ENCODE measurements at places on chromosomes 12 and 14.

GRCh38 chr14:78605025-78605762 is 435.0 kb downstream of the NRXN3 start:
- no peak for DNase-seq

GRCh38 chr14:92846162-92846897 is 52.2 kb downstream of the GOLGA5 start:
- DNase-seq = no peak

- DNase-seq = no peak
Observed at GRCh38 chr14:33062476-33062875, 123.8 kb downstream of the NPAS3 start.

DNA sequence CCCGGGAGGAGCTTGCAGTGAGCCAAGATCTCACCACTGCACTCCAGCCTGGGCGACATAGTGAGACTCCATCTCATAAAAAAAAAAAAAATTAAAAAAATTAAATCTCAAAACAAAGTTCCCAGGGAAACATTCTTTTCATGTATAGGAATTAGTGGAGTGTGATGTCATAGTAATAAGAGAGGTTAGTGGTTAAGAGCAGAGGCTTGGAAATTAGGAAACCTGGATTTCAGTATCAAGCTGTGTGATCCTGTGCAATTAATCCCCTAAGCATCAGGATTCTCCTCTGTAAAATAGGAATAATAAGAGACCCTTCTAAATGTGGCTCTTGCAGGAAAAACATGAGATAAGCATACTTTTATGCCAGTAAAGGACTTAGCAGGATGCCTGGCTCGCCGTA is 3.1 kb upstream of the TXNRD1 start:
- no peak for DNase-seq

GRCh38 chr12:26728205-26729050 is 104.6 kb downstream of the ITPR2 start:
- DNase-seq = no peak

DNA sequence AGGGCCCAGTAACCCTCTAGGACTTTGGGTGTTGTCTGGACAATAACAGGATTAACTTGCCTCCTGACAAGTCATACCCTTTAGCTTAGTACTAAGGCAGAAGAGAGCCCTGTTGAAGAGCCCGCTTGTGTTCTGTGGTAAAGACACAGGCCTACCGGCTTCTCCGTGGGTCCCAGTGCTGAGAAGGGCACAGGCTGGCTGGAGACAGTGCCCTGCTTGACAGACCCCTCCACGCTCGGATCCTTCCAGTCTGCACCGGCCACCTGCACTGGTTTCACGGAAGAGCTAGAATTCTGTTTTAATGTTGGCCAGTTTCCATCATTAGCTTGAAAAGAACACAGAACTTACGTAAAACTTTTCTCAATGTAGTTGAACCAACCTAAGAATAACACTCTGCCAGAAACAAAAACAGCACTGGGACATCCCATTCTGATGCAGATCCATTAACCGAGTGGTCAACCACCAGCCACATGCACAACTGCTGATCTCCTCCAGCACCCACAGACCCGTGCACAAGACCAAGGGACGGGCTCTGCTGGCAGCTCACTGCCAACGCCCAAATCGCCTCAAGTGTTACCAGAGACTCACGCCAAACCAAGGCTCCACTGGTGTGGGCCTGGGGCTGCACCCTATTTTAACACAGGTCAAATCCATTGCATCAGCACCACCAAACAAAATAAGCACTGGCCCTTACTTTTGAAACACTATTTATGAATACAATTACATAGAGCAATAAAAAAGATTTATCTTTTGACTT is 27.1 kb downstream of the ZFYVE21 start:
- DNase-seq = no peak

GRCh38 chr12:110171636-110172035 is 47.5 kb downstream of the IFT81 start:
- DNase-seq = no peak

DNA sequence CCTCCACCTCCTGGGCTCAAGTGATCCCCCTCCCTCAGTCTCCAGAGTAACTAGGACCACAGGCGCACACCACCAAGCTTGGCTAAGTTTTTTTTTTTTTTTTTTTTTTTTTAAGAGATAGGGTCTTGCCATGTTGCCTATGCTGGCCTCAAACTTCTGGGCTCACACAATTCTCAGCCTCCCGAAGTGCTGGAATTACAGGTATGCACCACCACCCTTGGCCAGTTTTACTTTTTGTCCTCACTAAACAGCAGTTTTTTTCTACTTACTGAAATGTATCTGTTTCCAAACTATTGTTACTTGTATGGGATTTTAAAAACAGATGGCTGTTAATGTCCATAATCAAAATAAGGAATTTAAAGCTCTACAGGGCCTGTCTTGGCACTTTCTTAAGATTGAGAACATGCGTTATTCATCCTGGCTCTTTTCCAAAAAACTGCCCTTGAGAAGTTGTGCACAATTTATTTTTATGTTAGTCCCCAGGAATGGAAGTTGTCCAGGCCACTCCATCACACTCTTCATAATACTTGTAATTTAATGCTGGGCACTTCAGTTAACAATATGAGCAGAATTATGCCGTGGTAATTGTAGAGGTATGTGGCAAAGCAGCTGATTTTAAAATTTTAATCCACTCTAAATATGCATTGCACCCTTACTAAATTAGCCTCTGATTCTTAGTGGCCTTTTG is 51.9 kb upstream of the REP15 start:
- DNase-seq = no peak

DNA sequence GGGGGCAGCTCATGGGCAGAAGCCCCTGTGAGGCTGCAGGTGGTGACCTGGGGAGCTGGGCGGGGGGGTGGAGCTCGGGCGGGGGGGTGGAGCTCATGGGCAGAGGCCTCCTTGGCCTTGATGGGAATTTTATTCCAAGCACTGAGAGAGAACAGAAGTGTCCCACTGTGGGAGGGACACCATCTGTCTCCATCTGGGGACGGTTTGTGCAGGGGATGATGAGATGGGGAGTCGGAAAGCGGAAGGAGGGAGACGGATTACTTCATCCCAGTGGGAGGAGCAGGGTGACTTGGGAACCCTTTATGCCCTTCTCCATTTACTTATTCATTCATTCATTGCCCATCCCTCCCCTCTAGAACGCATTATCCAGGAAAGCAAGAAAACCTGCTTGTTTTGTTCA is 304.7 kb downstream of the ADGRD1 start:
- no peak for DNase-seq

- DNase-seq = no peak
Observed at GRCh38 chr14:78022059-78022458, 148.1 kb upstream of the NRXN3 start.

DNA sequence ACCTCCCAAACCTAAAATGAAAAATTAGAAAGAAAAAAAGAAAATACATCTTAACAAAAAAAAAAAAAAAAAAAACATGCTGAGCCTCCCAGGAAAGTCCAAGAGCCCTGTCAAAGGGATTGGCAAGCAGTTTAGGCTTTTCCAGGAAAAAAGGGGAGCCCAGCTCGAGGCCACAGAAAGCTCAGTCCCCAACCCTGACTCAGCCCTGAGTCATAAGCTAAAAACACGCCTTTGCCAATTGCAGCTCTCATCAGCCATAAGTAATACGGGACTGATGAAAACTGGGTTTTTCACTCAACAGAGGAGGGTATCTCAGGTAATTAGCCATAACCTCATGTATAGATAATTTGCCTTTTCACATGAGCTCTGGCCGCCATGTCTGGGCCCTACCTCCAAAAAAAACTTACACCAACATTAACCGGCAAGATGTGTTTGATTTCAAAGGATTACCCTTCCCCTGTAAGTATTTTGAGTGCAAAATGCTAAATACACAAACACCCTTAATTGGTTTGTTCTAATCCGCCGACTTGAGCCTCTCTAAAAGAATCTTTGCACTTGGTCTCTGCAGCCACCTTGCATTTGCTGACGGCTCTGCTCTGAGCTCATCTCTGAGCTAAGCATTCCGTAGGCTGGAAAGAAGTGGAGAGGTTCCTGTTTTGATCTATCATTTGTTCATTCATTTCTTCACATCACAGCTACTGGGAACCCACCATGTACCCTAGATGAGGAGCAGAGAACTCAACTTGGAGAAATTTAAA is 319.2 kb downstream of the BCL11B start:
- peak; percentile 26 for DNase-seq

GRCh38 chr14:77144412-77145115 is 3.0 kb upstream of the ZDHHC22 start:
- DNase-seq = no peak

DNA sequence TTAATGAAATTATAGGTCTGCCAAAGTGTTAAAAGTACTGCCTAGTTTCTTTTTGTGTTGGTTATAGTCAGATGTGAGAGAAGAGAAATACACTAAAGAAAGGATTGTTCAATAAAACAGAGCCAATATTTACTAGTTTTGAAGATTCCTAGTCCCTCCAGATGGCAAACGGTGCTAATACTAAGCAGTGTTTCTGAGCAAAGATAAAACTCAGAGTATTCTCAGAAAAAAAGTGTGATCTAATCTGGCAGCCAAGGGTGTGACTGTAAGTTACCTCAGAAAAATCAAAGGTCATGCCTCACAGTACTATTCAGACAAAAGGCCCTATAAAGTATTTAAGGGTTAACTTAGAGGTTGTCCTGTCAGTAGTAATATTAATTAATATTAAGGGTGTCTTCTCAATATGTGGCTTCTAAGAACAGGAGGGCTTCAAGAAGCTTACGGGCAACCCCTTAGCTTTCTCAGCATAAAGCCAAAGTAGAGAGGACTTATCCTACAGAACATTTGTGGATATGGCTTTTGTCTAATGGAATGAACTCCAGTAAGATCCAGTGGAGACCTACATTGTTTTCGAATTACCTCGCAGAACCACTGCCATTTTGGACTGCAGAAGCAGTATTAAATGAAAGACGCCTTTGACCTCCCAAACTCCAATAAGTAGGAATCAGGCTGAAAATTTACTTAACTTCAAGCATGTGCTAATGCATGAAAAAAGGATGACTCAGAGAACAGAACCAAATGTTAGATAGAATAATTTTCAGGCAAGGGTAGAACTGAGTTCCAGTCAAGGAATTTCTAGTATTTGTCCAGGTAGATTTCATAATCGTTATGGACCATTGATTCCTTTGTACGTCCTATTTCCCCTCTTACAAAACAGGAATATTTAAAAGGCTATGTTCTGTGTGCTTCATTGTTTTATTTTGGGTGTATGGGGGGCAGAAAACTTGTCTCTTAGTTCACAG is 46.6 kb downstream of the USP15 start:
- no peak for DNase-seq

DNA sequence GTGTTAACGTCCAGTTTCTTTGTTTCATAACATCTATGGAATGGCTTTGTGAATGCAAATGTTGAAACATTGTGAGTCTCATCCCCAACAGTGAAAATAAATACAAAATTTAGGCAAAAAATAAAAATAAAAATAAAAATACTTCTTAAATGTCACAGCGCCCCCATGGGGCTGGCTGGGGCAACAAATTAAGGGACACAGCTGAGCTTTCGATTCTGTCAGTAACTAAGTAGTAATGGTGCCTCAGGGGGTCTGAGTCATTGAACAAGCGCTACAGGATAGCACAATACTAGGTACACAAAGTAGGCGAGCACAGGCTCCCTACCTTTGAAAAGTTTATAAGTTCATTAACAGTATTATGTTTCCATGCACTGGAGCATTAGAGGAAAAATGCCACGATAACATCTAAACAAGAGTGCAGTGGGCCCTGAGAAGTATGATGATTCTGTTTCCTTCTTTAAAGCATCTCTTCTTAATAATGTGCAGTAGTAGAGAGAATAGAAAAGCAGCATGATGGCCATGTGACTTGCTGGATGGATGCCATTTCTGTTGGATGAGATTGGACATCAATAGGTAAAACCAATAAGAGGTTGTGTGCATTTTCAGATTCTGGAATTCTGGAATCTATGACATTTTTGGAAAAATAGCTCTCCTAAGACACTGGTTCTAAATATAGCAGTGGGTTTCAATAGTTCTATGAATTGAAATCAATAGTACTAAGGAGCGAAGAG is 667.2 kb downstream of the DIO2 start:
- DNase-seq = no peak

GRCh38 chr14:101969481-101969880 is 5.1 kb downstream of the DYNC1H1 start:
- no peak for DNase-seq

DNA sequence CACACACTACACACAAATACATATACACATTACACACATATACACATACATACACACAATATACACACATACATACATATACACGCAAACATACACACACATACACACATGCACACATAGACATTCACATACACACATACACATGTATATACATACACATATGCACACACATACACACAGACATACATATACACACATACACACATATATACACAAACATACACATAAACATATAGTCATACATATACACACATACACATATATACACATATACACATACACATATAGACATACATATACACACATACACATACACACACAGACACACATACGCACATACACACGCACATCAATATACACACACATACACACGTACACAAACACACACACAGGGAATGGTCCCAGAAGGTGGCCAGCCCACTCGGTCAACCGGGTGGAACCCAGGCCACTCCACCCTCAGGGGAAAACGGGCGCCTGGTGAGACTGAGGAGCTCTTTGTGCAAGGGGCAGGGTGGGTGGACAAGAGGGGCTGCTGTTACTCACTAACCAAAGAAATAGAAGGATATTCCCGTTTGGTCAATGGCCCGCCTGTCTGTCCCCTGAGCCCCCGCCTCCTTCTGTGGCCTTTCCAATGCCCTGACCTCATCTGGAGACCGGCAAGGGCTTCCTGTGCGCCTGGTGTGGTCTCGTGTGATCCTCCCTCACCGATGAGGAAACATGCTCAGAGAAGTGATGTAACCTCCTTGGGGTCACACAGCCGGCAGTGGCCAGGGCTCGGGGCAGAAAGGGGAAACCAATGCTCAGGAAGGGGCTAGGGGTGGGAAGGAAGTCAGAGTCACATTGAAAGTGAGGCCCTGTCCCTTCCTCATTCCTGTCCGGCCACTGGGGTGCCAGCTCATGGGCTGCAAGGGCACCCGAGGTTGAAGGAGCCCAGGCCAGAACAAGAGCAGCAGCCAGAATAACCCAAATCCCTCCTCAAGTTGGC is 5.3 kb downstream of the TRPV4 start:
- peak; percentile 6 for DNase-seq

DNA sequence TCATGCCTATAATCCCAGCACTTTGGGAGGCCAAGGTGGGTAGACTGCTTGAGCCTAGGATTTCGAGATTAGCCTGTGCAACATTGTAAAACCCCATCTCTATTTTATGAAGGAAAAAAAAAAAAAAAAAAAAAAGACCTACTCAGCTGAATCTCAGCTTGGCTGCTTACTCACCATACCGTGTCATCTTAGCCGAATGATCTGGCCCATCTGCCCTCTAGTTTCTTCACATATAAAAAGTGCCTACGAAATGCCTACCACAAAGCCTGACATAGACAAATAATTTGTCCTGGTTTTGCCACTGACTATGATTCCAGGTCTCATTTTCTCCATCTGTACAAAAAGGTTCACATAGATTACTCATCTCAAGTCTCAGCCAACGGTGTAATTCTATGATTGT is 10.1 kb downstream of the DIABLO start:
- DNase-seq = no peak
